ENCODE measurements at places on chromosomes 12 and 14.

DNA sequence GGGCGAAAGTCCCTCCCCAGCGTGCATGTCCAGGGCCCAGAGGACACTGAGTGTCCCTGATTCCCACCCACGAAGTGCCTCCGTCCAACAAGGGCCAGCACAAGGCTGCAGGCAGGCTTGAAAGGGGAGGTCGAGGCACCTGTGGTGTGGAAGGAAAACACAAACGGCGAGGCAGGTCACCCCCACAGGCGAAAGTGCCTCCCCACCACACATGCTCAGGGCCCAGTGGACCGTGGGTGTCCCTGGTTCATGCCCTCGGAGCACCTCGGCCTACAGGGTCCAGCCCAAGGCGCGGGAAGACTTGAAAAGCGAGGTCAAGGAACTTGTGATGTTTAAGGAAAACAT, 370.4 kb downstream of the ALG10 start:
- DNase-seq = no peak

- DNase-seq = no peak
These were observed 329.3 kb upstream of the OR4E1 start for GRCh38 chr14:22002860-22003284.

GRCh38 chr14:103056322-103057027, 874 bp downstream of the CDC42BPB start:
- DNase-seq = peak; percentile 76

- no peak for DNase-seq
These were observed 44.7 kb downstream of the PPP1R36 start for GRCh38 chr14:64594438-64594837.

- no peak for DNase-seq
These were observed 426.4 kb downstream of the PCNX1 start for GRCh38 chr14:71333705-71334104.

DNA sequence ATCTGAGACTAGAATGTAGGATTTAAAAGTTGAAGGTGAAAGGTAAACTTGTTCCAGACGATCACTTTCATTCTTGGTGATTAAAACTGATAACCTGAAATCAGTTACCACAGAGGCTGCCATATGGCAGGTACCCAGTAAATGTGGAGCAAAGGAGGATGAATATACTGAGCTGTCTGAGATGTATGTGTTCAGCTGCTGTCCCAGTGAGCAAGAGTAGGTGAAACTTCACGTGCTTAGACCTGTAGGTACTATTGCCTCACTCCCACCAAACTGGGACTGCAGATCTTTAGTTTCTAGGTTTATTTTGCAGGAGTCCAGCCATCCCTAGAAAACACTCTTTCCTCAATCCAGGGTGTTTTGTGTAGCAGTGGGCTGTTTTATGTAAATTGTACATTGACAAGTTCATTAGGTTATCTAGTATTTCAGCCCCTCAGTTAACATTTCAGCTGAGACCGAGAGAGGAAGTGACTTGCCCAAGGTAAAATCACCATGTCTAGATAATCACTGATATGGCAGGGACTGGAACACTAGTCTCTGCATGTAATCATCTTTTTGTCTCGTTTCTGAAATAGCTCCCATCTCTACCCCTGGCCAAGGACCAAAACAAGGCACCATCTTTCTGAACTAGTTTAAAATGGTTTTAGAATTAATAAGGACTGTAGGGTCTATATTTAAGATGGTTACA, 62.7 kb downstream of the ATG14 start:
- no peak for DNase-seq

GRCh38 chr12:107530701-107531100, 154.9 kb upstream of the PWP1 start:
- DNase-seq = peak; percentile 48

GRCh38 chr12:95611676-95612309, 60.5 kb upstream of the USP44 start:
- no peak for DNase-seq

GRCh38 chr14:90674043-90674670, 142.1 kb downstream of the TTC7B start:
- no peak for DNase-seq

DNA sequence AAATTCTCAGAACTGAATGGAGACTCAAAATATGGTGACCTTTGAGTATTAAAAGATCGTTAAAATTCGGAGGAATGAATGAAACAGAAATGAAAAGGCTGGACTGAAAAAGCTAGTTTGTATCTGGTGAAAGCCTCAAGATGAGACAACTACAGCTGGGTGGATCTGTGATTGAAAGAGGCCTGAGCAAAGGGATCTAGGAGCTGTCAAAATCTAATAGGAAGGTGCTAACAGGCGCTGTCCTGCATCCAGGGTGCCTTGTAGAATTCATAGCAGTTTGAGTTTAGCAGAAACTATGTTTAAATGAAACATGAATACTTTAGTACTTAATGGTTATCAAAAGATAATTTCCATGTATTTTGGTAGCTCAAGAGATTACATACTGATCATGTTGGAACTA, 2.3 kb downstream of the YY1 start:
- peak; percentile 32 for DNase-seq

DNA sequence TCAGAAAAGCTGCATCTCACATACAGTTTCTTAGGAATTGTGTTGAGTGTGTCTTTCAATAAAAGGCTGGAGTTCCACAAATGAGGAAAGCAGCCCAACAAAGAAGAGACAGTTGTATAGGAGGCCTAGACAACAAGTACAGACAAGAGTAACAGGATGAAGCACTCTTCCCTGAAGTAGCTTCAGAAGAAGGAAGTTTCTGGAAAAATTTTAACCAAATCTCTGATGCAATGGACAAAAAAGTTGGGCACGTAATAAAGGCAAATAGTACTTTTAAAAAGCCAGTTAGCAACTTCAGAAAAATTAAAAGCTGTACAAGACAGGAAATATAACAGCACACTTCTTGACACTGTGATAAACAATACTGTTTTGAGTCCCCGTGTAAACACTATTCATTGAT, 134.1 kb upstream of the PLEKHG7 start:
- no peak for DNase-seq

DNA sequence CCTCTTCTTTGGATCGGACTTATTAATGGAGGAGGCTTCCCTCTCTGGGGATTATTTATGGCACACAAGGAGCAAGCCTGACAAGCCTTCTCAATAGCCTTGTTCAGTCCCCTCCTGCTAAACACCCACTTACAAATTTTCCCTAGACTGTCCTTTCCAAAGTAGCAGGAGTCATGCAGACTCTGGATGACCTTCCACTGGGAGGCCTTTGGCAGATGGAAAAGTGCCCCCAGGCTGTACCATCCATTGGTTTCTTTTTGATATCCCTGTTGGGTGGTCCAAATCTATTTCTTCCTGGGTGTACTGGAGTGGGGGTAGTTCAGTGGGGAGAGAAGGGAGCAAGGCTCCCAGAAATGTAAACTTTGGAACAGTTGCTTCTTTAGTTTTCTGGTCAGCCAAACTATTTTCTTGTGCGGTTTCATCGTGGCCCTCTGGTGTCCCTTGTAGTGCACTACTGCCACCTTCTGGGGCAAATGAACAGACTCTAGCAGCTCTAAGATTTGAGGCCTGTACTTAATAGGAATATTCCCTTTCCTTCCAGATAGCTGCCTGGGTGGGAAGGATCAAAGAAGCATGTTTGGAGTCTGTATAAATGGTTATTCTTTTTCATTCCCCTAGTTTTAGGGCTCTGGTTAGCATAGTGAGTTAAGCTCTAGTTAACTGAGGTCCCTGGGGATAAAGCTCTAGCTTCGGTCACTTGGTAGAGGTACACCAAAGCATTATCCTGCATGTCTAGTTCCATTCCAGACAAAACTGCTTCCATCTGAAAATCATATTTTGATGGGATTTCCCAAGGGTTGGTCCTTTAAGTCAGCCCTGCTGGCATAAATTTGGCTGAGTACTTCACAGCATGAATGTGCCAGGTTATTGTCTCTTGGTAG, 409.5 kb downstream of the SLC6A15 start:
- peak; percentile 86 for DNase-seq

DNA sequence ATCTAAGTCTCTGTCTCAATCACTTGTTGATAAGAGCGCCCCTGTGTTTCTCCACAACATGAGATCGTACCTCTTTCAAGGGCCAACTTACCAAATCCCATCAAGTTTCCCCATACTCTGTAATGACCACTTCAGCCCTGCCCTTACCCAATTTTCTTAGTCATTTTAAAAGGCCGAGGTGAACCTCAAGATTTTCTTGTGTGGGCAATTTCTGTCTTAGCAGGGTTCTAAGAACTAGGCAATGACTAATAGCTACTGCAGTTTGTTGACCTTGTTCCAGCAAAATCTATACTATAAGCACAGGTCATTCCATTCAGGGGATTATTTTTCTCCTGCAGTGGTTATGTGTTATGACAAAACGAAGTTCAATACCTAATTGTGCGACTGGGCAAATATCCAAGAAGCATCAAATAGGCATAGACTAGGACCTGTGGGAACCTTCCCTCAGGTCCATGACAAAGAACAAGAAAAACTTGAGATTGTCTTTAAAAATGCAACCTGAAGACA, 359.8 kb downstream of the PCNX1 start:
- peak; percentile 57 for DNase-seq

- no peak for DNase-seq
These were observed 46.3 kb upstream of the STON2 start for GRCh38 chr14:81446279-81447007.

- no peak for DNase-seq
These were observed 62.1 kb downstream of the SCAF11 start for GRCh38 chr12:45928309-45928708.

DNA sequence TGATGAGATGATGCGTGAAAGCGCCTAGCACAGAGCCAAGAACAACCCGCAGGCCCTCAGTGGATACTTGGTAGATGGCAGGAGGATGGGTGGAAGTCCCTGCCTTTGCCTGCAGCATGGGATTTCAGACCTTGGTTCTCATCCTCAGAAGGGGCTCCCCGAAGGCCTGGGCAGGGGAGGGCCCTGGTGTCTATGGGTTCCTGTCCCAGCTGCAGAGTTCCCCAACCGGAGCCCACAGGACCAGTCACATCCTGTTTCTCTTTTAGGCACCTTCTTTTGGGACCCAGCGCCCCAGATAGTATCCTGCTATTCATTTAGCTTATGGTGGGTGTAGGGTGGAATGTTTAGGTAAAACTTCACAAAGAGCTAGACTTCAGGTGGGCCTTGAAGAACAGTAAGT, 55.5 kb downstream of the CALM1 start:
- DNase-seq = no peak

DNA sequence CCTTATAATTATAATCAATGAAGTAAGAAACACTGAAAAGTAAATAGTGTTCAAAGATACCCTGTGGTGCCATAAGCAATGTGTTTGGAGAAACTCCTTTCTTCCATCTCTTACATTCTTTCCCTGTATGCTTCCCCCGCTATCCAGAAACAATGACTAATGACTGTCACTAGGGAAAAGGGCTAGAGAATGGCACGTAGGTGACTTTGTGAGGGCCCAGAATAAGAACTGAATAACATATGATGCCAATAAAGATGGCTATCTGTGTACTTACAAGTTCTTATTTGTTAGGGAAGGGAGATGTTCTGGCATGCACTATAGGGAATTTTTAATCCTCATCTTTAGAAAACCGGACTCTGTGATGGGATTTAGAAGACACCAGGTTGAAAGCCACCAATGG, 4.7 kb upstream of the KRT7 start:
- DNase-seq = no peak

DNA sequence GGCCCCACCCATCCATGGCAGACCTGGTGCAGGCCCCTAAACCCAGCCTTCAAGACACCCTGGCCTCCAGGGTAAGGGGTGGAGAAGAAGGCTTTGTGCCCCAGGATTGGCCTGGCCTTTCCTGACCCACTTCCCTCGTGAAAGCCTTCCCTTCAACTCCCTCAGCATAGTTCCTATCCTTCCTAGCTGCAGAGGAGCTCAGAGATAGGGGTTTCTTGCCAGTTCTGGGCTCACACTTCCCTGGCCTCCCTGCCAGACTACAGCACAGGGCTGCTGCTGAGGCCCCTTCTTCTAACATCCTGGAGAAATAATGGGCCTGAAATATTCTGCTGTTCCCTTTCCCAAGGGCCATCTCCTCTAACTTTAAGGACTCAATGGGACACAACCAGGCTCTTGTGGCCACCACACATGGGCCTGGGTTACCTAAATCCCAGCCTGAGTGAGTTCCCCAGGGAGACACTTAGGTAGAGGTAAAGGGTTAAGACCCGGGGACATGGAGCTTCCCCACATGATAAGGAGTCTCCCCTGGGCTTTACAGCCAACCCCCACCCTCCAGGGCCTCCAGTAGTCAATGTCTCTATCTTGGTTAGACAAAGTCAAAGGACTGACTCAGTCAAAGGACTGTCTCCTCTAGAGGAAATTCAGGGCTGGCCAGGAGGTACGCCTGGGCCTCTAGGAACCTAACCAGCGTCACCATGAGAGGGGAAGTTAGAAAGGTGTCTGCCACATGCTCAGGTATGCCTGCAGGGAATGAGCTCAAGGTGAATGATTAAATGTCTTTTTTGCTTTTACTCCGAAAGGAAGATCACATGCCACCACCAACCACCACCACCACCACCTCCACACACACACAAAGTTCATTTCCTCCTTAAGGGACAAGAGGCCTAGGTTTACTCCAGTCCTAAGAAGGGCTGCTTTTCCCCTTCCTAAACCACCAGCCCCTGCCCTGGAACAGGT, 7.1 kb downstream of the ZFP36L1 start:
- peak; percentile 39 for DNase-seq

- no peak for DNase-seq
These were observed 36.2 kb downstream of the APOBEC1 start for GRCh38 chr12:7629465-7629864.

DNA sequence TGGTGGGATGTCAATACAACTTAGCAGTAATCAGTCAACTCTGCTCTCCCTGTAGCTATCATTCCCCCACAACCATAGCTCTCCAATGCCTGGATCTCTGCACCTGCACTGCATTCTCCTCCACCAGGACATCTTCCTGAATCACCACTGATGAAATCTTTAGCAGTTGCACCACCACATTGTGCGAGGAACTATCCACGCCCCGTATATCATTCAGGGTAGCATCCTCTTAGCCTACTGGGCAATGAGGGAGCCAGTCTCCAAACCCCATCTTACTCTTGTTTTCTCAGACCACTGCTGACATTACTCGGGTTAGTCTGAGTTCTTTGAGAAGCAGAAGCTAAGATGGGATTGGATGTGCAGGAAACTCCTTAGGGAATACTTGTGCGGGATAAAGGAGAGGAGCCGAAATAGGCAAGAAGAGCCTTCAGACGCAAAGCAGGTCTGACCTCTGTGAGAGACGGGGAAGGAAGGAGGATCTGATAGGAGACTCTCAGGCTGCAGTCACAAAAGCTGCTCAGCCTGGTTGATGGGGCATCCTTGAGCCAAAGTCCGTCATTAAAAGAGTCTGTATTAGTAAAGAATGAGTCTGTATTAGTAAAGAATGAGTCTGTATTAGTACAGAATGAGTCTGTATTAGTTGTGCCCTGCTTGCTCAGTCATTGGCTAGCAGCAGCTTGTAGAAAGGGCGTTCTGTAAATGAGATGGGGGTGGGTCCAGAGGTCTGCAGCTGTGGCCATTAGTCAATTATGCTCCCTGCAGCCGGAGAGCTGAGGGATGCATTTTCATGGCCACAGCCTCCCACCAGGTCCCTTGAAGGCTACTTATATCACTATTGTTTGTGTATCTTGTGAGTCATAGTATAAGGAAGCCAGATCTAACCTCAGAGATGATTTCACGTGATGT, 49.6 kb upstream of the RASSF3 start:
- DNase-seq = peak; percentile 91

- no peak for DNase-seq
These were observed 967.9 kb downstream of the TRHDE start for GRCh38 chr12:73240110-73240509.

GRCh38 chr14:72830786-72831594, 62.9 kb downstream of the DPF3 start:
- no peak for DNase-seq

Measured in adipocyte (in vitro differentiated cells).